Inflammatory macrophage treated with lipopolysaccharide for 1 hour (primary cell): ENCODE measurements at places on chromosomes 2 and 18.

- DNase-seq: no peak
Measured at GRCh38 chr2:133098787-133099186, 428.8 kb upstream of the LYPD1 start.

GRCh38 chr18:62499263-62499650 lies 23.6 kb upstream of the ZCCHC2 start:
- DNase-seq: peak; percentile 37

DNA sequence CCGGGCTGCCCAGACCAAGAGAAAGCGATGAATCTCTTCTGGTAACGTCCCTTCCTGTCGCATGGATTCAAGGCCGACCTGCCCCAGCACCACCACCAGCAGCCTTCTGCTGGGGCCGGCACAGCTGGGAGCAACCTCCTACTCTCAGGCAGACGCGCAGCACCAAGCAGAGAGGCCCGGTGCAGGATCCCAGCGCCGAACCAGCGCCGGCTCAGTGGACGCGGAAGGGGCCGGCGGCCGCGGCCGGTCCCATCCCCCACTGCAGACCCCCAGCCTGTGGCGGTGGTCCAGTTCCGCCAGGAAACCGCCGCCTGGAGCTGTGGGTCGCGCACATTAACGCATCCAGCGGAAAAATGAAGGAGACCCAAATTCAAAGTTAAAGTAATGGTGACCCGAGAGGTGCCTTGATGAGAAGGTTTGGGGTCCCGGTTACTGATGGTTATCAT lies 525 bp upstream of the MAL start:
- DNase-seq: no peak

DNA sequence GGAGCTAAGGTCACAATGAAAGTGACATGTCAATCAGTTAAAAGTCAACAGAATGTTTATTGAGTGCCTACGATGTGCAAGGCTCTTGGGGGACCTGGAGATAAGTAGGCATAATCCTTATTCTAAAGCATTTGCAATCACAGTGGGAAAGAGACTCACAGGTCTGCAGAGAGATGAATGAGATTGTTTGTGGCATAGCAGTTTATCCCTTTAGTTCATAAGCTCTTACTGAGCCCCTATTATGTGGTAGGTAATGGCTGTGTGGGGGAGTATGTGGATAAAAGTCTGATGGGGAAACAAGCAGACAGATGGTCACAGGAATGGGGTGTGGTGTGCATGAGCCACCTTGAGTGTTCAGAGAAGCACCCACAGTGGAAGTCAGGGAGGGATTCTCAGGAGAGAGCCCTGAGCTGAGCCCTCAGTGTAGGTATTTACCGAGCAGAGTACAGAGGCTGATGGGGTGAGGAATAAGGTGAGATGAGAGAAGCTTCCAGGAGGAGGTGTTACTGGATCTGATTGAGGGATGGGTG lies 48.1 kb downstream of the EMILIN2 start:
- no peak for DNase-seq

DNA sequence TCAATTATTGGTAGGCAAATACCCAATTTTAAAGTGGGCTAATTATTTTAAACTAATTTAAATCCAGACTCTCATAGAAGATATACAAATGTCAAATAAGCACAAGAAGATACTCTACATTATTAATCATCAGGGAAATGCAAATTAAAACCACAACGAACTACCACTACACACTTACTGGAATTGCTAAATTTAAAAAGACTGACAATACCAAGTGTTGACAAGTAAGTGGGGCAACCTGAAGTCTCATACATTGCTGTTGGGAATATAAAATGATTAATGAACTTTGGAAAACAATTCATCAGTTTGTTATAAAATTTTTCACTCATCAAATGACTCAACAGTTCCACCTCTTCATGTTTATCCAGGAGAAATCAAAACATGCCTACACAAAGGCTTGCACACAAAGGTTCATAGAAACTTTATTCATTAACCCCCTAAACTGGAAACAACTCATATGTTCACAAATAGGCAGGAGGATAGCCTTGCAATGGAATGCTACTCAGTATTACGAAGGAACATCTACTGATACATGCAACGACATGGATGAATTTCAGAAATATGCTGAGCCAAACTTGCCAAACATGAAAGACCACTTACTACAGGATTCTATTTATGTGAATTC lies 120.8 kb downstream of the MCFD2 start:
- DNase-seq: no peak

DNA sequence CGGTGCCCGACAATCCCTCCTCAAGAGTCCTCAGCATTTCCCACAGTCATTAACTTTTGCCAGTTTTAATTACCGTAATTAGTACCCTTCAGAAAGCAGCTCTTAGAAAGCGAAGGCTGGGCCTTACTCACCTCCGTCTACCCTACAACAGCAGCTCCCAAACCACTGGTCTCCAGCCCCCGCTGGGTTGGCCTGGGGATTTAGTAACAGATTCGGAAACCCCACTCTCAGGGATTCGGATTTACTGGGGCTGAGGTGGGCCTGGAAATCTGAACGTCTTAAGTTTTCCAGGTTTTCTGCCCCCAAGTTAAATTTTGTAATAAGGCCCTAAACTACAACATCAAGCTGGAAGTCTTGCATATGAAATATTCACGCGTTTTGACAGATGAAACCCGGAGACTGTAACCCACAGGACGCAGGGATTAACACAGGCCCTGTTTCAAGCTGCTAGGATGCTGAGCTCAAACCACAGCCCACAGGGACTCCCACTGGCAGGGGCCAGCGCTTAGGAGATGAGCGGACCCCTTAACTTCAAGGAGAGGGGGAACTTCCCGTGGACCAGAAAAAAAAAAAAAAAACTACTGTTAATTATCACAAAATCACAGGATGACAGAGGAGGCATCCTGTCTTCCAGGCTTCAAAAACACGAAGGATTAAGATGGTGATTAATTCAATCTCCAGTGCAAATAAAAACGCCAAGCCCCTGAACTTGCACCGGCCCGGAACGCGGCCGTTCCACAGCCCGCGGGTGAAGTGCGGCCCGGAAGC lies 985 bp downstream of the ILKAP start:
- DNase-seq: peak; percentile 3

GRCh38 chr2:628651-629050 lies 48.6 kb downstream of the TMEM18 start:
- DNase-seq: no peak

GRCh38 chr2:144324446-144325045 lies 195.4 kb downstream of the ZEB2 start:
- no peak for DNase-seq

DNA sequence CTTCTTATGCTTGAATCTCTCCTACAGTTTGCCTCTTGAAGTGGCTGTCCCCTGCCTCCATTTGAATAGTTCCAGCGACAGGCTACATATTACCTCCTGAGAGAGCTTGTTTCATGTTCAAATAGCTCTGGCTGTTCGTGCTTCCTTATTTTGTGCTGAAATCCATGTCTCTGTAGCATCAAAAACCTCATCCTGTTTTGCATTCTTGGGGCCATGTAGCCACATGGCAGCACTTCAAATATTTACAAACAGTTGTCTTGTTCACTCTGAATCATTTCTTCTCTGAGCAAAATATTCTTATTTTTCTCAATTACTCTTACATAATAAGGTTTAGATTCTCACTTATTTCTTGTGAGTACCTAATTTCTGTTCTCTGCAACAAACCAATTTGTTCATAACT lies 1243.1 kb upstream of the NXPH2 start:
- DNase-seq: no peak

DNA sequence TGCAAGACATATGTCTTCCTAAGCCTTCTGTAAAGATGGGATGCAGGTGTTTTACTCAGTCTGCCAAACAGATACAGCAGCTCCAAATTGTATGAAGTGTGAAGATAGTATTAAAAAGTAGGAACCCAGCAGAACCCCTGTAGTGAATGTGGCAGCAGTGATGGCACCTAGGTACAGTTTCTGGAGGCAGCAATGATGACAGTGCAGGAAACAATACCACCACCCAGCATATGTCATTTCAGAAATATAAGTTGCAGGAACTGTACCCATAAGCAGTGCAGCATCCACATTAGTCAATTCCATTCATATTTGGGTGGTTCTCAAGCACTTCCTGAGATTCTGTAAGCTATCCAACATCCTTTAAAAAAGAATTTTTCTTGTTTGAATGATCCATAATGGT lies 46.7 kb upstream of the ATP5MC3 start:
- no peak for DNase-seq

DNA sequence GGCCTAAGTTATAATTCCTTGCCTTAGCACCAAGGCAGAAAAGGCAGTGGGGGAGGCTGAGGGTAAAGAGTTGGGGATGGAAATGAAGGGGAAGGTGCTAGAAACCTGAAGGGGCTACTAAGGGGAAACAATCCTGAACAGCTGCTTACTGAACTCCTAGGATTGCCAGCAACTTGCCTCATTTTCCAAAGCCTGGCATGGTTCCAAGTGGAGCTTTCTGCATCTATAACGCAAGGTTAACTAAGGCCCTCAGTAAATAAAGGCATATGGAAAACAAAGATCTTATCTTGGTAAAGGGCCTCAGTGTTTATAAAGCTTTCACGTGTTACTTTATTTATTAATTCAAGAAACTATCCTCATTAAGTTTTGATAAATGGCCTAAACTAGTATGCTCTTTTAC lies 10.9 kb downstream of the MEP1B start:
- no peak for DNase-seq

GRCh38 chr2:235216901-235217300 lies 265.1 kb downstream of the SH3BP4 start:
- DNase-seq: no peak

- DNase-seq: no peak
Measured at GRCh38 chr2:234191819-234192407, 141.4 kb downstream of the SPP2 start.

DNA sequence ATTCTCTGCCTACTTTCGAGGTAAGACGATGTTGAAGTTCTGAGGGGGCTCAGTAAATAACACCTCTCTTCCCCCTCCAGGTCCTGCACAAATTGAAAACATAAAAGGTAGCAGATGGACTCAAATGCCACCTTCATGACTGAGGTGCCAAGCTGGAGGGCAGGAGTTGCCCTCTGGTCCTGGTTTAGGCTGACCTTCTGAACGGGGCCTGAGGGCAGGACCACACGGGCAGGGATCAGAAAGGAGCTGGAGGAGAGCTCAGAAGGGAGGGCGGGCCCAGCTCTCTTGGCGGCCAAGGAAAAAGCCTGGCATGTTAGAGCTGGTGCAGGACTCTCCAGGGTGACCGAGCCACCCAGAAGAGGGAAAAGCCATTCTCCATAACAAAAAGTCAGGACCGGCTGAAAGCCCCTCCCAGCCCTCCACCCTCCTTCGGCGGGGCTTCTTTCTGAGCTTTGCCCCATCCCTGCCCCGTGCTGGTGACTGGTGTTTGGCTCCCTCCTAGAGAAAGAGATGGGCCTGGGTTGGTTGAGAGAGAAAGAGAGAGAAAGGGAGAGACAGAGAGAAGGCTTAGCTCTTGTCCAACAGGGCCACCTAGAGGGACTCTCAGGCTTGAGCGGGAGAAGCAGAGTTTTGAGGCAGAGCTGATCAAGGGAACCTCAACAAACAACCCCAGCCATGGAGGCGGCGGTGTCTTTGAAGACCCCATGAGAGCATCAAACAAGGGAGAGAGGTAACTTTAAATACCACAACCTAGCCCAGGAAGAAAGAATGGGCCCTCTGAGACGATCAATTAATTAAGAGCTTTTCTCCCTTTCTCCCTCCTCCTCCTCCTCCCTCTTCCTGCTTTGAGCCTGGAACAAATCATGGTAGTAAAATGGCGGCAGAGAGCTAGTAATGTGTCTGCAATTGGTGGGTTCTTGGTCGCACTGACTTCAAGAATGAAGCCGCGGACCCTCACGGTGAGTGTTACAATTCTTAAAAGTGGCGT lies 50.8 kb downstream of the WIPF1 start:
- DNase-seq: peak; percentile 13

- no peak for DNase-seq
Measured at GRCh38 chr2:197167608-197168314, 142.8 kb downstream of the ANKRD44 start.

DNA sequence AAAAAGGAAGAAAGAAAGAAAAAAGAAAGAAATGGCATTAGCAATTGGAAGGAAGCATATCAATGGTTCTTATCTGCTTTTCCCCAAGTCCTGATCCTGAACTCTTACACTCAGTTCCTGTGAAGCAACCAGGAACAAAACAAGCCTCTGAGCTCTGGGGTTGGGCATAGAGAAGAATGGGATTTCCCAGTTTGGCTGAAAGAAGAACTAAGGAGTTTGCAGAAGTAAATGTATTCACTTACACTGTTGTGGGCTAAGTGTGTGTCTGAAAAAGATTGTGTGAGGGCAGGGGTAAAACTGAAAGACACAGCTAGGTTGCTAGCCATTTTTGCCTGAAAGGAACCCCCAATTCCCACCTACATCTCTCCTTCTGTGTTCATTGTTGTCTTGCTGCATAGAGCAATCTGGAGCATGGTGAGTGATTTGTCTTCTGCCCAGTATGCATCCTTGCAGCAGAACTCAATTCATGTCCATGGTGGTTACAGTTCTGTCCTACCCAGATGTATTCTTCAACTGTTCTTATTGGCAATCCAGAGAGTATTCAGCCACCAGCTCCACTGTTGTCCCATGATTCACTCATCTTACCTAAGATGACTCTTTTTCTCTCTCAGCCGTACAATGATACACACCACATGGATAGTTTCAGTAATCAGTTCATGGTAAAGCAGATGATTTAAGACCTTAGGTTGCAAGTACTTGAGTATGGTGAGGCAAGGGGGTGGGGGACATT lies 348.7 kb downstream of the ARHGAP15 start:
- peak; percentile 86 for DNase-seq

DNA sequence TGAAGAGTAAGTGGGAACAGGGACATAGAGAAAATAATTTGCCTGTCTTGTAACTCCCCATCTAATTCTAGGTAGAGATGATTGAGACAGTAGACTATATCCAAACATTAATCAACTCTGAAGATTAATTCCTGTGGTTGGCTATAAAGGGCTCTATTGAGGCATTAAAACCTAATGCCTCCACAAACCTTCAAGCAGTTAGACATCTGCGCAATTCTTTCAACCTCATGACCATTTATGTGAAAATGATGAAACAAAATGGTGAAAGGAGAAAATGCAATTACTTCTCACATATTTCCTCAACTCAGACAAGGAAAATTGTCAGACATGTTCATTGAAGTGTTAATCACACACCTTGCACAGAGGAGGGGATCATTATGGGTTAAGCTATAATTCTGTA lies 164.5 kb upstream of the MYT1L start:
- no peak for DNase-seq
